ENCODE measurements at places on chromosomes 6 and 20. TPM values are rescaled to one million over a fixed set of nuclear protein-coding genes. Genes with fewer than 3 reads are reported as not detected.

GRCh38 chr20:8033151-8033841 lies 13.7 kb upstream of the TMX4 start:
- no peak for DNase-seq

DNA sequence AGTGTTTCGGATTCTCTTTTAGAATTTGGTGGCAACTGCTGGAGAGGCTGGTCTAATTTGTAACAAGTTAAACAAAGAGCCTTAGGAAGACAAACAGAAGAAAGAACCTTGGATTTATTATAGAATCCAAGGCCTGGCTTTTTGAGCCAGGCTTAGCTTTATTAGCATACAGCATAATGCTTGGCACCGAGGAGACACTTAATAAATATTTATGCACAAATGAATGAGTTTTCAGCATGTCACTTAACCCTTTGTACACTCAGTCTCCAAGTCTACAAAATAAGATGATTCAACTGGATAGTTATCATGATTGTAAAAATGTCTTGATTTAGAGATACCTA lies 38.2 kb upstream of the AFDN start:
- no peak for DNase-seq

- DNase-seq = no peak
Observed at GRCh38 chr6:157019115-157019641, 242.0 kb downstream of the ARID1B start.

DNA sequence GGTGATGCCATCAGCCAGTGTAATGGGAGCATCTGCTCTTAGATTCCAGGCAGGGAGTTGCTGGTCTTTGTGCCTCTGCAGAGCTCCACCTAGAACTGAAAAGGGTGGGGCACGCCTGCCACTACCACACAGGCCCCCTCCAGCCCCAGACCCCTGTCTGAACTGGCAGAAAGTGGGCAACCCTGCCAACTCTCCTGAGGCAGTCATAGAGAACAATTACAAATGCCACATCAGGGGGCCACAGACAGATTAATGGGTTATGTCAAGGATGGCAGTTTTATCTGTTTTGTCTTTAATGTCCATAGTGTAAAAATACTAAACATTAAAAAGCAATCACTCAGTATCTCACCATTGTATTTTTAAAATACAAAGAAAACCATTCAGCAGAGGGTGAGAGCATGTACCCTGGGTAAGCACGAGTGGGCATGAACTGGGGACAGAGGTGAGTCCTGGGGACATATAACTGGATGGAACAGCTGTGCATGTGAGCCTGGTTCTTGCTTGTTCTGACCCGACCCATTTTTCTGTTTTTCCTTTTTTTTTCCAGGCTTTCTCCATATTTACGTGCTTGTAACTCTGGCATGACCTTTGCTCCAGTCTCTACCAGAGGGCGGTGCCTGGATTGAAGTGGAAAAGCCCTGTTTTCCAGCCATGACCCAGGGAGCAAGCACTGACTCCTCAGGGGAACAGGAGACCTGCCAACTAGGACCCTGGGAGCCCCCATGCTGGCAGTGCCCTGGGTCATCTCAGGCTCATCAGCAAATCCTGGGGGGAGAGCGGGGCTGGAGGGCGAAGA lies 8.2 kb downstream of the TRAF3IP2 start:
- DNase-seq = no peak

- no peak for DNase-seq
Observed at GRCh38 chr6:112231594-112232060, 22.7 kb downstream of the LAMA4 start.

DNA sequence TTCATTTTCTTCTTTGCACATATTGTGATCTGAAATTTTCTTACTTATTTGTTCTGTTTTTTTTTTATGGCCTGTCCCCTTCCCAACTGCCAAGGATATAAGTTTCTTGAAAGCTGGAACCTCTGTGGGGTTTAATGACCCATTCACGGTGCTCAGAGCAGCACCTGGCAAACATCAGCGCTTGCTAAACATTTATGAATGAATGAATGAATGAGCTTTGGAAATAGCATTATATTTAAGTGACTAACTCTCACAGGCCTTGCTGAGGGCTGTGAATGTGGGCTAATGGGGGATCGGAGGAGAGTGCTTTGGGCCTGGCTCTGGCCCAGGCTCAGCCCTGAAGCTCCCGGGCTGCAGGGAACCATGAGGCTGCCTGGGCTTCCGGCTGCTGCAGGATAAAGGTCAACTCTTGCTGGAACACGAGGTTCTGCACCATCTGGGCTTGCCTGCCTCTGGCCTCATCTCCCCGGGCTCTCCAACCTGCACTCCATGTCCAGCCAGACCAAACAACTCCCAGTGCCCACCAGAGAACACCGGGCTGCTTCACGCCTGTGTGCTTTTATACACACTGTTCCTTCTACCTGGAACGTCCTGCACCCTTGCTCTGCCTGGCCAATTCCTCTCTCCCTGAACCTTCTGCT lies 14.6 kb upstream of the ARMC12 start:
- no peak for DNase-seq

DNA sequence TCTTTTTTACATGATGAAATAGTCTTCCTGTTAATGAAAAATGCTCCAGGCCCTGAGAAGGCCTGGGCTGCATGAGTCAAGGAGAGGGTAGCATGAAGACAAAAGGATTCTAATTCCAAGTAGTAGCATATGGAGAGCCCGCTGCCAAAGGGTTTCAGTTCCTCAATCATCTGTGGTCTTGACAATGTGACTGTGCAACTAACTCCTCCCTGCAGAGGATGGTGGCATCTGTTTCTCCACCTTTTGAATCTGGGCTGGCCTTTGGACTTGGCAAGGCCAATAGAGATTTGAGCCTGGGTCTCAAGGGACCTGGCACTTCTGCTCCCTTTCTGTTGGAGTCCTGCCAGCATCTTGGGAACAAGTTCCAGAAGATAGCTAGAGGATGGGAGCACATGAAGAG lies 35.1 kb upstream of the ANKEF1 start:
- no peak for DNase-seq

DNA sequence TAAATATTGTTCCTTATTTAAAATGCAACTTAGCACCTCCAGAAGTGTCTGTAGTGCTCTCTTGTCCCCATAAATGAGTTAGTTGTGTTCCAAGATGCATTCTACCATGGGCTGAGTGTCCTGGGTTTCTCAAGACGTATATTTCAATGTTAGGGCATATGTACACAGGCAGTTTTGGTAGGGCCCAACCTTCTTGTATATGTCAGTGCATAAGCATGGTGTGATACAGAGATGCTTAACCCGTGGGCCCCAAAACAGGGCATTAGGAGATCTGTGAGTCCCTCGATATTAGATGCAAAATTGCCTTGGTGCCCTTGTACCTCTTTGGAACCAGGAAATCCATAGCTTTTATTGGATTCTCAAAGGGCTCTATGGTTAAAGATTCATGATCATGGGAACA lies 91.5 kb upstream of the HIVEP1 start:
- DNase-seq = no peak

DNA sequence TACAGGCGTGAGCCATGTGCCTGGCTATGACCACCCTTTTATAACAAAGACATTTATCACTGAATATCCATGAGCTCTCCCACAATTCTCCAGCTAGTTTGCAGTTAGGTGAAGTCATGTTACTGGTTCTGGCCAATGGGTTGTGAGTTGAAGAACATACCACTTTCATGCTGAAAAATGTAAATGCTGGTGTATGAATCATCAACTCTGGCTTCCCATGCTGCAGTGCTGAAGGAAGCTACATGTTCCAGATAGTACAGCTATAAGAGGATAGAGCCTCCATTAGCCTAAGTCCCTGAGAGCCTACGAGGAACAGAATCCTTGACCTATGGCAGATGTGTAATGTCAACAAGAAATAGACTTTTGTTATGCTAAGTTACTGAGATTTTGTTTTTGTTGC lies 180.4 kb downstream of the BTBD9 start:
- DNase-seq = no peak

- peak; percentile 75 for DNase-seq
Observed at GRCh38 chr6:129766959-129767728, 57.2 kb upstream of the ARHGAP18 start.

GRCh38 chr6:22965889-22966288 lies 396.5 kb downstream of the HDGFL1 start:
- no peak for DNase-seq

- peak; percentile 45 for DNase-seq
Observed at GRCh38 chr6:46015119-46015968, at the start of gene CLIC5. CLIC5 (minus strand) TSS chr6:46015860; CDS start chr6:46015542, 318 bp downstream.

GRCh38 chr6:44020664-44021425 lies 106.4 kb downstream of the MRPL14 start:
- DNase-seq = no peak

DNA sequence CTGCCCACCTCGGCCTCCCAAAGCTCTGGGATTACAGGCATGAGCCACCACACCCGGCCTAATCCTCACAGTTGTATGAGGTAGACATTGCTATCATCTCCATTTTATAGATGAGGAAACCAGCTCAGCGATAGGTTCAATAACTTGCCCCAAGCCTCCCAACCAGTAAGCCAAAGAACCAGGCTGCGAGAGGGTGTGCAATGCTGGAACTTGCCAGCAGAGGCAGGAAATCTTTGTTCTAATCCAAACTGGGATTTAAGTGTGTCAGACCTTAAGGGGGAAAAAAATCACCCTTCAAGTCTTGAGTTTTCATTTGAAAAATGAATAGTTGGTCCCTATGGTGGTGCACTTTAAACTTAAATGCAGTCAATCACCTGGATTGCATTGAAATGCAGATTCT lies 20.1 kb upstream of the RNGTT start:
- DNase-seq = peak; percentile 7

DNA sequence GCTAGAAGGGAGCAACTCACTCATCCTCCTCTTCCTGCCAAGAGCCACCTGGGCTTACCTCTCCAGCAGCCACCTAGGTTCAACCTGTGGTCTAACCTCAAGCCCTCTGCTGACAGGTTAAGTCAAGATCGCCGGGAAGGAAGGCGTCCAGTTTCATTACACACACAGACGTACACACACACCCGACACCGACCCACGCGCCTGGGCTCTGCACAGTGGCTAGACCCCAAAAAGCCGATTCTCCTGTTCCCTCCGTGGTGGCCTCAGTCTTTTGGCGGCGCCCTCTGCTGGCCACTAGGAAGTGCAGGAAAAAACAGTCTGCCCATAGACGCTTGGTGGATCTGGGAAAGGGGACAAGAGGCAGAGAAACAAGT lies 52.8 kb downstream of the MRPL14 start:
- DNase-seq = peak; percentile 85

- DNase-seq = no peak
Observed at GRCh38 chr20:18738888-18739287, 74.7 kb upstream of the SCP2D1 start.

DNA sequence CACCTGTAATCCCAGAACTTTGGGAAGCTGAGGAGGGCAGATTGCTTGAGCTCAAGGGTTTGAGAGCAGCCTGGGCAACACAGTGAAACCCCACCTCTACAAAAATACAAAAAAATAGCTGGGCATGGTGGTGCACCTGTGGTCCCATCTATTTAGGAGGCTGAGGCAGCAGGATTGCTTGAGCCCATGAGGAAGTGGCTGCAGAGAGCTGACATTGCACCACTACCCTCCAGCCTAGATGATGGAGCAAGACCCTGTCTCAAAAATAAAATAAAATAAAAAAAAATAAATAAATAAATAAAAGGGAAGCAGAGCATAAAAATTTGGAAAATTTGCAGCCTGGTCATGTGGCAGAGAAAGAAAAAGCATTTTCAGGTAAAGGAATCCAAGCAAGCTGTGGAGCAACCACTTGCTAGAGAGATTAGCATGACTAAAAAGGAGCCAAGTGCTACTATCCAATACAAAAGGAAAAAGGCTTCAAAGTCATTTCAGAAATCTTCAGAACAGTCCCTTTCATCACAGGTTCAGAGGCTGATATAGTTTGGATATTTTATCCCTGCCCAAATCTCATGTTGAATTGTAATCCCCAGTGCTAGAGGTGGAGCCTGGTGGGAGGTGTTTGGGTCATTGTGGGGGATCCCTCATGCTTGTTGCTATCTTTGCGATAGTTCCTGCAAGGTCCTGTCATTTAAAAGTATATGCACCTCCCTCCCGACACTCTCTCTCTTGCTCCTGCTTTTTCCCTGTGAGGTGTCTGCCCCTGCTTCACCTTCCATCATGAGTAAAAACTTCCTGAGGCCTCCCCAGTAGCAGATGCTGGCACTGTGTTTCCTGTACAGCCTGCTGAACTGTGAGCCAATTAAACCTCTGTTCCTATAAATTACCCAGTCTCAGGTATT lies 11.2 kb upstream of the TTK start:
- no peak for DNase-seq

- DNase-seq = no peak
Observed at GRCh38 chr6:156992020-156992804, 215.0 kb downstream of the ARID1B start.

DNA sequence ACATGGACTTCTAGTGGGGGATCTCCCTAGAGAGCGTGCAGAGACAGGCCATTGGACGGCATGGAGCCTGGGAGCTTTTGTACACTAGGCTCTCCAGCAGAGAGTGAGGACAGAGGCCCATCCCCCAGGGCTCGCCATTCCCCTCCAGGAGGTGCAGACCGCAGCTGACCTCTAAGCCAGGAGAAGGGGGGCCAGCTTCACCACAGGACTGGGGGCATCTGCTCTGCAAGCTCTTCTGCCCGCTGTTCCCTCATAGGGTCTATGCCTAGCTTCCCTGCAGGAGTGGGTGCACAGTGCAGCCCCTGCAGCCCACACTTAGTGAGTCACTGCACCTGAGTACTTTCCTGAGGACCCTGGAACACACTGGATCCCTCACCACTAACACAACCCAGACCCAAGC lies 94.4 kb downstream of the FHL5 start:
- no peak for DNase-seq

DNA sequence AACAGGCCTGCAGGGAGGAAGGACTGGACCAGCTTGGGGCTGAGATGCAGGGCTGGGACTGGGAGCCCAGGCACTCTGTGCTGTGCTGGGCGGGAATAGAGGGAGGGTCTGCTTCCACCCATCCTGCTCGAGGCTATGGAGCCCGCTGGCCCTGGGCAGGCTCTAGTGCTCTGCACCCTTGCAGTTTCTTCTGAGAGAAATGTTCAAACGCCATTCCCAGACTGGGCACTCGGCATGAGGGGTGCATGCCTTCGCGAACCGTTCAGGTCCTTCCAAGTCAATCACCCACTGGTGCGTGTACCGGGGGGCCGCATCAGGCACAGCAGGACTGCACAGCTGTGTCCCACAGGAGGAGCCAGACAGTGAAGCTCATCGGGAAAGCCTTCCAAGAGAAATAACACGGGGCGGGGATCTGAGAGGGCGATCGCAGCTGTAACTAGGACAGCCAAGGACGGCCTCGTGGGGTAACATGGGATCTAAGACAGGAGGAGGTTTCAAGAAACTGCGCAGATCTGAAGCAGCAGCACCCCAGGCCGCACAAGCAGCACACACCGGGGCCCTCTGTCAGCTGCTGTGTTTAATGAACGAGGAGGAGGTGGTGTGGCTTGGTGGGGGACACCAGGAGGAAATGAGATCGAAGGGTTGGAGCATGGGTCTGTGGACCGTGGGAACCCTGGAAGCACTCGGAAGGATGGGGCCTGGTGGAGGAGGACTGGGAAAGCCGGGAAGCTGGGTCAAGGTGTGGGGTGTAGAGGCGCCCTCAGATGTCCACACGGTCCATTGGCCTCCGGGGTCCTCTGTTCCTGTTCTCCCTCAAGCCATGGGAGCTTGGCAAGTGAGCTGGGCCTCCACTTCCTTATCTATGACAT lies 26.1 kb upstream of the PYGB start:
- no peak for DNase-seq

PDYN gene
- total RNA-seq = not detected

GJE1 gene
- total RNA-seq = not detected

SLC22A23 gene
- total RNA-seq = 0.24 TPM

RIPPLY2 gene
- not detected for total RNA-seq

OR2B6 gene
- not detected for total RNA-seq

OGFR gene
- total RNA-seq = 69.9 TPM
